Activated naive CD4-positive, alpha-beta T cell treated with anti-CD3 and anti-CD28 coated beads, Interleukin-2, amount 50 U/mL, for 16 hours (primary cell): ENCODE measurements at places on chromosomes 2 and 18.

GRCh38 chr2:236155406-236155805 is 12.8 kb downstream of the GBX2 start:
- DNase-seq = no peak

- DNase-seq = no peak
These were observed 88.4 kb downstream of the APOB start for GRCh38 chr2:20955277-20956026.

GRCh38 chr18:69626171-69626570 is 225.5 kb downstream of the DOK6 start:
- DNase-seq = no peak

- DNase-seq = no peak
These were observed 146.5 kb upstream of the DSEL start for GRCh38 chr18:67662996-67663395.

DNA sequence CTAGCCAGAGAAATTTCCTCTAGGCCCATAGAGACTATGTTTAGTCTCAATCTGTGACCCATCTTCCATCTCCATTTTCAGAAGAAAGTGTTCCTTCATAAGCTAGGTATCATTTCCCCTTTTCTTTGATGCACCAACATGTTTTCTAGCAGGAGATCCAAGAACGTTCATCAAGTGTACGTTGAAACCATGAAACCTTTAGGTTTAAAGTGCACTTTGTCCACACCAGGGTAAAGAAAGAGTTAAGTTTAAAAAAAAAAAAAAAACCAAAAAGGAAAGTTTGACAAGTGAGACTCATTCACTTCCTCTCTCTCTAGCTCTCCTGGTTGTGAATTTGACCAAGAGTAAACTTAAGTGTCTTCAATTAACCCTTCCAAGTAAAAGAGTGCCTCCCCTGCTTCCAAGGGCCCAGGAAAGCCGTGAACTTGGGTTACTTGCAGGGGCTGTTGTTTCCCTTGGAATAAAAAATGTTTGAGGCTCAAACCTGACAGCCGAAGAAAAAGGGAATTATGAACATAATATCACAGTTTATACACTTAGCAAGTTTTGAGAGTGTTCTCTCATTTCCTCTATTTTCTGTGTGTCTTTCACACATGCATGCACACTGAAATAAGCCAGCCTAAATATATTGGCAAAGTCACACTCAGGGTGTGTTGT is 56.7 kb downstream of the LBH start:
- no peak for DNase-seq

- DNase-seq = no peak
These were observed 83.1 kb downstream of the FAM161A start for GRCh38 chr2:61770746-61771145.

DNA sequence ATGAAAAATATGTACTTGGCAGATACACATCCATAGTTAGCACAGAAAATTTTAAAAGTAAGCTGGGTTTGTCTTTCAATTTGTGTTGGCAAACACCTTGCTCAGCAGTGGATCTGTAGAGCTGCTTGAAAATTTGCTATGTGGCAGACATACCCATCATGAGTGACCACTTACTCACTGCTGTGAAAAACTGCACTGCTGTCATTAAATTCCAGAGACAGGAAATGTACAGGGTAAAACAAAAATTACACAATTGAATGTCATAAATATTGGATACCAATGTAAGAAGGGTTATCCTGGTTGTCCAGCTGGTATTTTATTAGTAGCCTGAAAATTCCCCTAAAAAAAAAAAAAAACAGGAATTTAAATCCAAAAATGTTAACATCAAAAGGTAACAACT is 24.5 kb downstream of the NIF3L1 start:
- no peak for DNase-seq

- no peak for DNase-seq
These were observed 133.5 kb downstream of the SPTBN1 start for GRCh38 chr2:54589340-54590215.

- DNase-seq = peak; percentile 15
These were observed 94.8 kb upstream of the CXCR4 start for GRCh38 chr2:136212426-136213378.
